CD8-positive, alpha-beta memory T cell (primary cell): ENCODE measurements at places on chromosomes 1 and 21.

DNA sequence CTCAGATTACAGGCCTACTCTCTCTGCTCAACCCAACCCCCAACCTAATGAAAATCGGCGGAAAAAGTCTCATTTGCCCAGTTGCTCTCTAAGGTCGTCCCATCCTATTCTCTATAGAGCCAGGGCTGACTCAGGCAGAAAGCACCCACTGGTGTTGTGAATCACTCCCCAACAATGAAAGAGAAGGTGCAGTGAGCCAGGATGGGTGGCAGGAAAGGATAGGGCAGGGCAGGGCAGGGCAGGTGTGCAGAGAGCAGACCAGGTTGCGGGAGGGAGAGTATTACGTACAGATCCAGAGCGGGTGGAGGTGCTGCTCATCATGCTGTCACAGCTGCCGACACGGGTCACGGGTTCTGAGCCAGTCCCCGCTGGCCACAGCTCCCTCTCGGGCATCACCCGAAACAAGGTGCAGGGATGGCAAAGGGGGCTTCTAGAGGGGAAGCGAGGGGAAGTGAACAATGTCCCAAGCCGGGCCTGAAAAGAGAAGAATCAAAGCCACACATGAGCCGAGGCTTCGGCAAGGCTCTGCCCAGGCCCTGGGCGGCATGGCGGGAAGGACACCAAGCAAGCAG is 5.3 kb downstream of the C1orf116 start:
- no peak for DNase-seq

GRCh38 chr1:151833172-151833900 is 1.7 kb upstream of the RORC start:
- DNase-seq = no peak

GRCh38 chr1:4310396-4310923 is 343.9 kb upstream of the AJAP1 start:
- no peak for DNase-seq

GRCh38 chr1:22137004-22137720 is 5.7 kb downstream of the WNT4 start:
- DNase-seq = no peak

DNA sequence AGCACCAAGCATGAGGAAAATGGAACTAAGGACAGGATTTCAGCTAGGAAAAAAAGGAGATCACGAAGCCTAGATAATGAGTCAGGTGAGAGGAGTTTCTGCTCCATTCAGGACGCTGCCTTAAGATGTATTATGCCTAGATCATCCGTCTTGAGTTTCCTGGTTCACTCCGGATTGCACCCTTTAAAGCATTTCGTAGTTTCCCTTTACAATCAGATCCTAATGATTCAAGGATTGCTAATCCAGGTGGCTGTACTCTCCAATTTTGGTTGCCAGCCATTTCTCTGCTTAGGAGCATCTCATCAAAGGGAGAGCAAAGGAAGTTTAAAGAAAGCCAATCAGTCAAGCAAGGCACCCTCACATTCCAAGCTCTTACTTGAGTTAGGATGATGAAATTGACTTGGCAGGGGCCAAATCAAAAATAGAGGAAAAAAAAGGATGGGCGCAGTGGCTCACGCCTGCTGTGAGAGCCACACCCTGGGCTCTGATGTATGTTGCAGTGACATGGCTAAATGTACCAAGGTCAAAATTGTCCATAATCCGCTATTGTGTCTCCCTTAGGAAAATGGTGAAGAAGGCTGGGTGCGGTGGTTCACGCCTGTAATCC is 156.9 kb upstream of the SOD1 start:
- DNase-seq = no peak

- DNase-seq = no peak
Measured at GRCh38 chr1:226372885-226373284, 35.0 kb downstream of the PARP1 start.

DNA sequence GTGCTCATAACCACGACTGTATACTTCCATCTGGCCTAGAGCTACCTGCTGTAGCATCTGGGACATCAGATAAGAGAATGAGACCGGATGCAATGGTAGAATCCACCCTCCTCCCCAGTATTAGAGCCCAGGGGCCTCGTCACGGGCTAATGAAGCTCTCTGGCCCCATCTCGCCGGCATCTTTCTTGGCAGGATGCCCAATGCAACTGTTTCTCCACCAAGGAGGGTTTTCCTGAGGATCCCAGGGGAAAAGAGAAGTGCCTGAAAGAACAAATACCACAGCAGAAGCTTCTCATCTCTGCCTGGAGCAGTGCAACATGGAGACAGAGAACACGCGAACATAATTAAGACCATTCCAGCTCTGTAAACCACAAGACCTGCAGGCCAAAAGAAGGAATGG is 80.0 kb downstream of the VWA5B1 start:
- no peak for DNase-seq

DNA sequence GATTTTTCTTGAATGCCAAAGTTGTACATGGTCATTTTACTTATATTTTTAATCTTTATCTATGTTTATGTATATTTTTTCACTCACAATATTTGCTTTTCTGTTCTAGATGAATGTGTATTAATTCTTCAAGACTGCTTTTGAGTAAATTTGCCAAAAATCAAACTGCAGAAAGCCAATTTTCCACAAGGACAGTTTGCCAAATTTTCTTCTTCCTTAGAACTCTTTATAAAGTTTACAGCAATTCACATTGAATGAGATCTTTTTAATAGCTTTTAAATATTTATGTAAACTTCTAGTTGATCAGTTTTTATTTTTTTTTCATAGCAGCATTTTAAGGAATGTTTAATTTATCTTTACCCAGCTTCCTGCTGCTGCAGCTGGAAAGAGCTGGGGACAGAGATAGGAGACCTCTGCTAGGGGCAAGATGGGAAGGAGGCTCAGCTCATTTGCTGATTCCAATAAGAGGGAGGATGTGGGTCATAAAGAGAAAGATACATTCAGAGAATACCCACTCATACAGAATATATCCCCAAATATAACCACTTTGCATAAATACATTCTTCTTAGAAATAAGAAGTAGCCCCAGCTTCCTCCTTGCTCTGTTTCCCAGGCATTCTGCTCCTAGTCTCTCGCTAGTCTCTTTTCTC is 93.0 kb downstream of the ODF2L start:
- no peak for DNase-seq

DNA sequence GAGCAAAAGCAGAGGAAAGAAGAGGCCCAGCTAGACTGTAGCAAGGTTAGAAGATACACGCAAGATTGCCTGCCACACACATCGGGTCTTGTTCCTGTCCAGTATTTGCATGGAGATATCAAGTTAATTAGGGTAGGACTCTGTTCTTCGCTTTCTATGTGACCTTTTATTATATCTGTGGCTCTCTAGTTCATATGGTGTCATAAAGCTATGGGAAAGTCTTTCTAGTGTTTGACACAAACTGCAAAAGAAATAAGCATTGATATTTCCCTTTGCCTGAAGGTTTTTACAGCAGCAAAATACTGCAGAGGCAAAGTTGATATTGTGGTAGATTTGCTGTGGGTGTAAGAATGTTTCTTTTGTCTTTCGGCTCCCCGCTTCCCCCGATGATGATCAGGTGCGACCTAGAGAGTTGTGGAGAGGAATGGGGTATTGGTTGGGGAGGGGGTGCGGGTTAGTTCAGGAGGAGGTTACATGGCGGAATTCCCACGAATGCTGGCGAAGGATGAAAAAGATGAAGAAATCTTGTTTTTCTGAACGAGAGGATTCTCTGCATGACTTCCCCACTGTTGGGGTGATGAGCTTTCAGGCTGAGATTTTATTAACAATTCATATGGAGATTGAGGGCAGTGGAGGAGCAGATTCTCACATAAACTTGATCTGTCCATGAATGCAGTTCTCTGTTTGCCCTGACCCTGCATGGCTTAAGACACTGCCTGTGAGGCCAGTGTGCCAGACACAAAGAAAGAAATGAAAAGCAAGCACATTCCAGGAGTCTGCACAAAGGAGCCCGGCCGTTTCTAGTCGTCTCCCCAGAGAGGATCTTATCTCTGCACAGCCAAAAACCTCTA is 550.2 kb downstream of the USP25 start:
- no peak for DNase-seq

DNA sequence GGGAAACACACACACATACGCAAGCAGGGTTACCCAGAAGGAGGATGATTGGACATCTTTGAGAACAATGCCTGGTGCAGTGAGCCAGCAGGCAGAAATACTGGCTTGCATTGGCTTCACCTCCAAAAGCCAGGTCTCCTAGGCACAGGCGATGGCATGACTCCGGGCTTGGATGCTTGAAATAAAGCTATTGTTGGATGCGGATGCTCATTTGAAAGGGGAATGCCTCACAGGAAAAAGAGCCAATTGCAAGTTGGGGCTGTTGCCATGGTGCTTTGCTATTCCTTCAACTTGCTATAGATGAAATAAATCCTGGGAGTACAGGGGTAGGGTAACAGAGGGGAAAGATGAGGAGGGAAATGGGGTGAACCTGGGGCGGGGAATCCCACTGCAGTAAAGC is 180.7 kb upstream of the SGIP1 start:
- no peak for DNase-seq

GRCh38 chr1:212606395-212607205 is 2.0 kb upstream of the ATF3 start:
- DNase-seq = peak; percentile 45

DNA sequence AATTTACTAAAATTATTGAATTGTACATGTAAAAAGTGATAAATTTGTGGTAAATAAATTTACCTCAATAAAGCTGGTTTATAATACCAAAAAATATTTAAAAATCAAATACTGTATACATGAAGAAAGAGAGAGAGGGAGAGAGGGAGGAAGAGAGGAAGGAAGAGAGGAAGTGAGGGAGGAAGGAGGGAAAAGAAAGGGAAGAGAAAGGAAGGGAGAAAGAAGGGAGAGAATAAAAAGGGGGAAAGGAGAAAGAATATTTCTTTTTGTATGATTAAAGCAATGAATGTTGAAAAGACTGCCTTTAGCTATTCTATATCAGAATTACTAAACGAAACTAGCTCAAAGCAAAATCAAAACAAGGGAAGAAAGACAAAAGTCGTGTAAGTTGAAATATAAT is 150.0 kb downstream of the LRIG2 start:
- no peak for DNase-seq

DNA sequence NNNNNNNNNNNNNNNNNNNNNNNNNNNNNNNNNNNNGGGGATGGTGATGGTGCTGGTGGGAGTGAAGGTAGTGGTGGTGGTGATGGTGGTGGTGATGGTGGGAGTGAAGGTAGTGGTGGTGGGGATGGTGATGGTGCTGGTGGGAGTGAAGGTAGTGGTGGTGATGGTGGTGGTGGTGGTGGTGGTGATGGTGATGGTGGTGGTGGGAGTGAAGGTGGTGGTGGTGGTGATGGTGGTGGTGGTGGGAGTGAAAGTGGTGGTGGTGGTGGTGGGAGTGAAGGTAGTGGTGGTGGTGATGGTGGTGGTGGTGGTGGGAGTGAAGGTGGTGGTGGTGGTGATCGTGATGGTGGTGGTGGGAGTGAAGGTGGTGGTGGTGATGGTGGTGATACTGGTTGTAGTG is 93.6 kb downstream of the CRYAA start:
- DNase-seq = no peak

DNA sequence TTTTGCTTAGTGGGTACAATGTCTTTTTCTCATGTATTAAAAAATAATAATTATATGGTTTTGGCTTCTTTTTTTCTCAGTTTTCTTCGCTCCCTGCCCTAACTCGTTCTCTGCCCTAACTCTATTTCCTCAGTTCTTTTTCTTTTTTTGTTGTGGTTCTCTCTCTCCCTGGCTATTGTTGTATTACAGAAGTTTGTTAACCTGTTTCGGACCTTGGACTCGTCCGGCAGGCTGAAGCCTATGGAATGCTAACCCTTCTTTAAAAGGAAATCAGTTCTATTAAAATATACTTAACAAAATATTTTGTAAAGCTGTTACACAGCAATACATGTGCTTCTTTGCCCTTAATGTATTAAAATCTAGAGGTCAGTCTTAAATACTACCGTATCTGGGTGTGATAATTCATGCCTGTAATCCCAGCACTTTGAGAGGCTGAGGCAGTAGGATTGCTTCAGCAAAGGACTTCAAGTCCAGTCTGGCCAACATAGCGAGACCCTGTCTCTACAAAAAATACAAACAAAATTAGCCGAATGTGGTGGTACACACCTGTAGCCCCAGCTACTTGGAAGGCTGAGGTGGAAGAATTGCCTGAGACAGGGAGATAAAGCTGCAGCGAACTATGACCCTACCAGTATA is 64.1 kb downstream of the ANGPTL1 start:
- DNase-seq = no peak

DNA sequence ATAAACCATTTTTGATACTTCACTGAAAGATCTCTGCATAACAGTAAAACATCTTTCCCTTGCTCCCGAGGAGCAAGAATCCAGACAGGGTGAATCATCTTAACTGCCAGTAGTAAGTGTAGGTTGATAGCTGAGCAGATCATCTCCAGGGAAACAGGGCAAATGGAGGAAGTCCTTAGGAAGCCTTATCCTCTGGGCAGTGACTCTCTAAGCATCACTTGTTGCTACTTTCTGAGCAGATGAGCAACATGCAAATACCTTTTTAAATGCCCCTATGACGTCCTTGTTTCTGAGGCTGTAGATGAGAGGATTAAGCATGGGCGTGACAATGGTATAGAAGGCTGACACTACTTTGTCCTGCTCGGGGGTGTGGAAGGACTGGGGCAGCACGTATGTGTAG is 8.9 kb downstream of the OR2T11 start:
- DNase-seq = no peak

GRCh38 chr1:102661481-102661880 is 446.8 kb downstream of the COL11A1 start:
- DNase-seq = no peak

- DNase-seq = no peak
Measured at GRCh38 chr1:22411589-22411988, 40.1 kb upstream of the ZBTB40 start.
